ENCODE measurements at places on chromosomes 7 and 10.

DNA sequence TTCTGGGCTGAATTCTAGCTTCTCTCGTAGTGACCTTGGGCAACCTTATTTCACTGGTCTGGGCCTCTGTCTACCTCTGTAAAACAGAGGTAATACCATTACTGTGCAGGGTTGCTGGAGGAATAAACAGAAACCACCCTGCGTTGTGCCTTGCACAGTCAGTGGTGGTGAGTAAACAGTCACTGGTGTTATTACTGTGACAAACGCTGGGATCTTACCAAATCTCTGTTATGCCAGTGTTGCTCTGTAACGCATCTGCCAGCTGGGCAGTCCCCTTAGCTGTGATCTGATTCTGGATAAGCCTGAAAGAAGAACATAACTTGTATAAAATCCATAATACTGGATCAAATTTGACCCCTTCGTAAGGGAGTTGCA is 49.4 kb downstream of the NOD1 start:
- no peak for DNase-seq

DNA sequence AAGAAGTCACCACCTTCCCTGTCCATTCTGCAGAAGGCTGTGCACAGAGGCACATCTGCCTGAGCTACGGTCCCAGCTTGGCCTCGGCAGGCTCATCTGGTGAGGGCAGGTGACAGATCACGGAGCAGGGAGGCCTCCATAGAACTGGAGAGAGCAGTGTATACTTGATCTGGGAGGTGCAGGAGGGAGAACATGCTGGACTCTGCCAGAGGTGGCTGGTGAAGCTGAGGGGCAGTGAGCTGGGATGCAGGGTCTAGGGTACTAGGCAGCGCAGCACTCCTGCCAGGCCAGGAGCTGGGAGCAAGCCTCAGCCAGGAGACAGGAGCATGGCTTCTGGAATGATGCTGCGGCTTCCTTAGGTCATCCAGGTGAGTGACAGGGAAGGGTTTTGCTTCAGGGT is 553.0 kb downstream of the TCERG1L start:
- DNase-seq: no peak

GRCh38 chr7:13875496-13876074 is 113.9 kb downstream of the ETV1 start:
- no peak for DNase-seq

DNA sequence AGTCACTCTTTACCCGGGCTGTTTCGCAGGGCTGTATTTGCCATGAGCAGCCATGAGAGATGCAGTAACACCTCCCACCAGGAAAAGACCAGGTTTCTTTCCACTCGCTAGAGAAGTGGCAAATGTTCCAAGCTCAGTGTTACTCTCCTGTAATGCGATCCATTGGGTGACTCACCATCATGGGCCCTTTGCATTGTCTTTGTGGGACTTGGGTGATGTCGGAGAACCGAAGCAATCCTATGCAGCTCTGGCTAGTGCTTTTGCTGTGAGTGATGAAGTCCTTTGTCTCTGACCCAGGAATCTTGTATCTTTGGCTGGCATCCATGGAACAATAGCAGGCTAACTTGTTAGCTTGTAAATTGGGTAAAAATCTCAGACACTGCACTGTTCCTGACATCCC is 40.0 kb downstream of the GHRHR start:
- no peak for DNase-seq

- DNase-seq: no peak
Observed at GRCh38 chr7:93048136-93048930, 69.4 kb downstream of the SAMD9 start.

- DNase-seq: no peak
Observed at GRCh38 chr7:149856583-149856982, 17.2 kb upstream of the ATP6V0E2 start.

DNA sequence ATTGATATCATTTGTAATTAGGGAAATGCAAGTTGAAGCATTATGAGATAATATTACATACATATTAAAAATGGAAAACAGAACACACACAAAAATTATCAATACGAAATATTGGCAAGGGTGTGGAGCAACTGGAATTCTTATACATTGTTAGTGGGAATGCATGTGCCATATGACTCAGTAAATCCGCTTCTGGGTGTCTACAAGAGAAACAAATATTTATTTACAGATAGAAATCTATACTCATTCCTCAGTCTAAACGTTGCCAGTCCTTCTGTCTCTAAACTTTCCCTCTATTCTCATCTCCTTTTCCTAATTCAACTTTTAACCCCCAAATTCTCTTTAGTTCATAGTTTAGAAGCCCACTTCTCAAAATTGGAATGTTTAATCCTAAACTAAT is 170.4 kb upstream of the LRRTM3 start:
- DNase-seq: no peak

DNA sequence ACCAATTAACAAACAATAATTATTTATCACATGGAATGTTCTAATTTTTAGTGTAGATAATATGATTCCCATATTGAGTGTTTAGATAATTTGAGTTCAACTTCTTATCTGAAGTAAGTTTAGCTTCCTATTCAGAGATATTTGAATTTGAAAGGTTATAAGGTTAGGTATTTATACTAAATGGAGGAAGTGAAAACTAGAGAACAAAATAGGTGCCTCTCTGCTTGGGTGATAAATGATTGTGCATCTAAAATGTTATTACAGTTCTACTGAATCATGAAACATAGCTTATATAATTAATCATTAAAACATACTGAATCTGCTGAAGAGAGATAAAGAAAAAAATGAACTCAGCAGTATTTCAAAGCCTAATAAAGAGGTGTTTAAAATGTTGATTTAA is 1174.3 kb downstream of the XPNPEP1 start:
- no peak for DNase-seq

GRCh38 chr7:66910789-66911188 is 10.2 kb upstream of the TMEM248 start:
- no peak for DNase-seq

- DNase-seq: no peak
Observed at GRCh38 chr7:149060156-149060555, 30.4 kb downstream of the ZNF786 start.

DNA sequence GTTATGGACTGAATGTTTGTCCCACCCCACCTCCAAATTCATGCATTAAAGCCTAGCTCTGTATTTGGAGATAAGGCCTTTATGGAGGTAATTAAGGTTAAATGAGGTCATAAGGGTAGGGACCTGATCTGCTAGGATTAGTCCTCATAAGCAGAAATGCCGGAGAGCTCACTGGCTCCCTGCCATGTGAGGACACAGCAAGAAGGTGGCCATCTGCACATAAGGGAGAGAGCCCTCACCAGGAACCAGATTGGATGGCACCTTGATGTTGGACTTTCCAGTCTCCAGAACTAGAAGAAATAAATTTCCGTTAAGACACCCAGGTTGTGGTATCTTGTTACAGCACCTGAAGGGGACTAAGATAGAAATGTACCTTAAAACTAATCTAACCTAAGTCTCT is 816.1 kb upstream of the C7orf33 start:
- DNase-seq: peak; percentile 57

- DNase-seq: no peak
Observed at GRCh38 chr7:158602905-158603772, 15.5 kb upstream of the PTPRN2 start.

DNA sequence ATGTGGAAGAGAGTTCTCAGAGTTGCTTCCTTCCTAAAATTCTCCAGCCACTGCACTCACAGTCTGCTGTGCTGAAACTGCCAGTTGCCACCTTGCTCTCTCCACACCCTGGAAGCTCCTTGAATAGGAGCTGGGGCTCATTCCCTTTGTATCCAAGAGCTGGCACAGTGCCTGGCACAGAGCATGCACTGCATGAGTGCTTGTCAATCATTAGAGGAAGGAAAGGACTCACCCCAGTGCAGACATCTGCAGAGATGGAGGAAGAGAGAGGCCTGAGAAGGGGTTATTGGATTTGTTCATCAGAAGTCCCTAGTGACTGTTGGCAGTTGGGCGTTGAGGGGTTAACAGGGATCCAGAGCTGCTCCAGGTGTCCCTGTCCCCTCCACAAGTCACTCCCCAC is 41.7 kb upstream of the DUSP5 start:
- DNase-seq: no peak

- DNase-seq: no peak
Observed at GRCh38 chr7:151707757-151708156, 169.2 kb downstream of the PRKAG2 start.

- no peak for DNase-seq
Observed at GRCh38 chr7:140478246-140479061, 851 bp downstream of the MKRN1 start.

- DNase-seq: no peak
Observed at GRCh38 chr10:61905837-61906561, 4.5 kb downstream of the ARID5B start.

DNA sequence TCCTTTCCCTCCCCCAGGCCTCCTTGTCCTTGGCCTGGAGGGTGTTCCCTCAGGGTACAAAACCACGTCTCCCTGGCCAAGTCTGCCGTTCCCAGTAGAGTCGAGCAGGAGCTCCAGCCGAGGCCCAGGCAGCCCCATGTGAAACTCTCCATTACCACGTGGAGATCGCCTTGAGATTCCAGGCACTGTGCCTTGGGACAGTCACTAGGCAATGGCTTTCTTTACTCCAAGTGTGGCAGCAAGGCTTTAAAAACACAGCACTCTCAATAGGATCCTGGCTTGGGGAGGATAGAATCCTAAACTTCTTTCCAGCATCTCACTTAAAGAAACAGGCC is 57.5 kb downstream of the PLXNA4 start:
- DNase-seq: no peak

DNA sequence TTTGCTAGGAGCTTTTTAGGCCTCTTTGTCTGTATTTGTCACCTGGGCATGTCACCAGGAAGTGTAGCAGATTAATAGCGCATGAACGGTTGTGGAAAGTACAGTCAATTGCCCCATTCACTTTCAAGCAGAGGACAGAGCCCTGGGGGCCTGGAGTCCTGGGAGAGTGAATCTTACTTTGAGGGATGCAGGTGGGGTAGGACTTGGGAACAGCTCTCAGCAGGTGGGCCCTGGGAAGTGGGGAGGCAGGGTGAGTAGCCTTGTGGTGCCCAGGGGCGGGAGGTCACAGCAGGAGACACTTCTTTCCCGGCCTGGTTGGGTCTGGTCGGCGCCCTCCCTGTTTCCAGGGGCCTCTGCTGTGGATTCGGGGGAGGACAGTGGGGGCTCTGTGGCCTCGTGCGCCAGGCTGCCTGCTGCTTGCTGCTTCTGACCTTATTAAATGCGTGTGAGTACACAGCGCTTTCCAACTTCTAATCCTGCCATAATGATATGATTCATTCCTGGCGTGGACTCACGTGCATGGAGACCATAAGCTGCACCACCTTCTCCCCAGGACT is 51.6 kb upstream of the AQP1 start:
- DNase-seq: no peak

DNA sequence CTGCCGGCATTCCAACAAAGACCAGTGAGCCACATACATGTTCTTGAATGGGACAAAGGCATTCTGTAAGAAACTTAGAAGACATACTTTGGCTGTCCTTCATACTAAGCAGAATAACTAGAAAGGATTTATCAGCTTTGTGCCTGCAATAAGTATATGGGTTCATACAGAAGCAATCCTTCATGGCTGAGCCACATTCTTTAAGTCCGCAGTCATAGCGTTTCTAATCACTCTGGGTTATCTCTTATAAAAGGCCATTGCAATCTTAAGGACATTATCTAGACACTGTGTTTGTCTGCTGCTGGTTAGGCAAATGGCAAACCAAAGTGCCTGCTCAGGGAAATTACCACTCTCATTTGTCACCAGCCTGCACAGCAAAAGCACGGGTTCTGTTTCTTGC is 488.4 kb downstream of the ACTR3B start:
- no peak for DNase-seq

- DNase-seq: peak; percentile 26
Observed at GRCh38 chr7:127782654-127783559, 130.9 kb downstream of the SND1 start.

GRCh38 chr7:48028938-48029337 is at the start of gene SUN3:
Gene SUN3, minus strand, starts transcription at chr7:48029107. Its CDS starts 169 bp downstream, at chr7:48028938.
- DNase-seq: no peak

- no peak for DNase-seq
Observed at GRCh38 chr10:44990965-44991364, 9.8 kb upstream of the ZNF22 start.

- DNase-seq: no peak
Observed at GRCh38 chr7:13749636-13750035, 239.8 kb downstream of the ETV1 start.

- DNase-seq: no peak
Observed at GRCh38 chr10:116115036-116115641, 157.9 kb downstream of the GFRA1 start.

DNA sequence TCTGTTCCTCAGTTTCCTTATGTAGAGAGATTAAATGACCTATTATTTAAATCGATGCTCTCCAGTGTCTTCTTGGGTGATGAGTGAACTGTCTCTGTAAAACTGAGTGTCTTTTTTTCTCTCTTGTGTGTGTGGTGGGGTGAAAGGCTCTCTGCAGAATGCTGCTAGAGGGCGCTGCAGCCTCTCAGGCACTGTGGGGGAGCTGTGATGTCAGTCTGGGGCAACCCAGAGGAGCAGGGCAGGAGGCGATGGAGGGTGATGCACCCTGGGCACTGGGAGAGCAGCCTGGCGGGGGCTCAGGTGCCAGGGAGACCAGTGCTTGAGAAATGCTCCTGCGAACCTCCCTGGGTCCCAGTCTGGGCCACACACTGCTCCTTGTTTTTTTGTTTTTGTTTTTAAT is 110.1 kb upstream of the POM121L12 start:
- peak; percentile 16 for DNase-seq

DNA sequence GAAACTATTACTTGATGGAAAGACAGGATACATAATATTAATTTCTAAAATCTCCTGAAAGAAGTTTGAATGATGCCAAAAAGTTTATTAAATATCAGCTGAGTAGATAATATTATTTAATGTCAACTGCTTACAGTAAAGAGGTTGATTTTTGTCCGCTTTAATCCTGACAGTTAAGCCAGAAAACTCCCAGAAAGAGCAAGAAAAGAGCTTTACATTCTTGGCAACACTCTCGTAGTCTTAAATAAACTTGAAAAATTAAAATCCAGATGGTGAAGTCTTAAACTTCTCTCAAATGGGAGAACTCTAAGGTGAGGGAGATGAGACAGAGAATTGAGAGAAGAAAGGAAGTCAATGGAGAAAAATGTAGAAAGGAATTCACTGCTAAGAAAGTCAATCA is 199.3 kb upstream of the PLXDC2 start:
- DNase-seq: no peak

GRCh38 chr10:112767156-112767555 is 182.9 kb upstream of the TCF7L2 start:
- no peak for DNase-seq

DNA sequence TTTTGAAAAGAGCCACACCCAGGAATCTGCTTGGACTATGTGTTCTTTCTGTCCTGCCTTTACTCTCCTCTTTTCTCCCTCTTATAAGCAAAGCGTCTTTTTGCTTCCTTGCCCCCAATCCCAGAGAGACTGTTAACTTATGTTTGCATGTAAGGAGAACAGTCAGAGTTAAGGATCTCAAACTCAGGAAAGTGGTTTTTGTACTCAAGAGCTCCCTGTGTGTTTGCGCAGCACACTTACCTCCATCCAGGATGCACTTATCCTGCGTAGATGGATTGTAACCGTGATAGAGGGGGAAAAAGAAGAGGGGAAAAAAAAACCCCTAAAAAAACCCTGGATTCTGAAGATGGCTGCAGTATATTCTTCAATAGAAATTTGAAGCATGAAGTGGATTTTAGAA is 228.9 kb downstream of the AUTS2 start:
- DNase-seq: no peak

GRCh38 chr10:48656241-48656913 is 28.3 kb upstream of the WDFY4 start:
- peak; percentile 92 for DNase-seq

GRCh38 chr10:98748298-98748697 is 301.6 kb upstream of the HPS1 start:
- peak; percentile 12 for DNase-seq

GRCh38 chr7:141754939-141755338 is 9.0 kb upstream of the TAS2R3 start:
- peak; percentile 40 for DNase-seq

- DNase-seq: no peak
Observed at GRCh38 chr7:80603940-80604339, 34.5 kb upstream of the CD36 start.
